ENCODE measurements at places on chromosomes 1 and 21. TPM values are rescaled to one million over a fixed set of nuclear protein-coding genes. Genes with fewer than 3 reads are reported as not detected.

- H3K4me1 ChIP-seq, result no peaks in the 10 kb centered on the region
- DNase-seq, result no peak
- no peak overlapping the region for H3K27ac ChIP-seq
- no peaks in the 10 kb centered on the region for H3K27me3 ChIP-seq
- no peak overlapping the region for H3K4me3 ChIP-seq
These were observed 29.5 kb upstream of the DPT start for GRCh38 chr1:168758503-168758902.

- H3K4me1 ChIP-seq, result no peaks in the 10 kb centered on the region
- H3K4me3 ChIP-seq, result no peak overlapping the region
- H3K36me3 ChIP-seq, result no peaks in the 10 kb centered on the region
These were observed 136.3 kb downstream of the ACTL8 start for GRCh38 chr1:17891205-17892110.

Gene DYRK1A
- total RNA-seq, result 66.4 TPM

DNA sequence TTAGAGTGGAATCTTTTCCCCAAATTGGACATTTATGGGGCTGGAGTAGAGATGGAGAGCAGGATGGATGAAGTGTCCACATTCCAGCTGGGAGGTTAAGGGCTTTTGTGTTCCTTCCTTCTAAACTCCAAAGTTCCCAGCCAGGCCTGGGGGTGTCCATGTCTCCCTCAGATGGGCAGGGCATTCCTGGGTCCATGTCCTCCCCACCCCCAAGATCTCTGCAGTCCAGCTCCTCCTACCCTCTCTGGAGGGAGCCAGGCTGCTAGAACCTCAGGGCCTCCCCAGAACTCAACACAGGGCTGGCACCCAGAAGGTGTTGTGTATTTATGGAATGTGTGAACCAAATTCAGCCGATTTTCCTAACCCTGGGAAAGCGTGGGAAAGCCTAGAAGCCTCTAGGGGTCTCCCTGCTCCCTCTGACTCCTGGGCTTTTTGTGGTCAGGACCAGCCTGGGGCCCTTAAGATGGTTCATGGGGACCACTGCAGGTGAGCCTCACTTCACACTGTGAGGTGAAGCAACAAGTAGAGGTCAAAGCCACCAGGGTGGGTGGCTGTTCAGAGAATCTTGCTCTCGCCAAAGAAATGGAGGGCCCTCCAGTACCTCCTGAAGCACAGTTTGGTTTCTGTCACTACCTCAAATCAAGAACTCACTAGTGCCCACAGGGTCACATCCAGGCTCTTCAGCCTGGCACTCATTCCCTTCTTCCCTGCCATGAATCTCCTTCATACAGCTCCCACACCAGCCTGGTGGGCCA, 54.8 kb downstream of the GLIS1 start:
- peak; percentile 5 for DNase-seq
- no peaks in the 10 kb centered on the region for H3K36me3 ChIP-seq
- no peak overlapping the region for H3K4me3 ChIP-seq
- H3K4me1 ChIP-seq, result peaks cover 13% of the 10 kb centered on the region

DNA sequence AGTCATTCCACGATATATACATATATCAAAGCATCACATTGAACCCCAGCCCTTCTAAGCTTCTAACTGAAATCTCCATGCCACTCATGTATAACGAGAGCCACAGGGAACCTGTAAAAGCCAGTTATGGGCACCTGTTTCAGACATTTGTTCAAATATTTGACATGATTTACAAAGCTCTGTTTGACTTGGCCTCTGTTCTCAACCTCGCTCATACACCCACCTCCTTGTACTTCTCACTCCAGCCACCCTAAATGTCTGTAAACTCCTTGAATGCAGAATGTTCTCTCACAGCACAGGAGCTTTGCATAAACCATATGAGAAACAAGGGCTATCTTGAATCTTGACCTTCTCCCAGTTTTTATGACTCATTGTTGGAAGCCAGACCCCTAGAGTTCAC, 36.9 kb upstream of the CD2 start:
- H3K27ac ChIP-seq, result no peak overlapping the region
- no peaks in the 10 kb centered on the region for H3K36me3 ChIP-seq
- peaks cover 6% of the 10 kb centered on the region for H3K4me1 ChIP-seq
- no peaks in the 10 kb centered on the region for H3K27me3 ChIP-seq

DNA sequence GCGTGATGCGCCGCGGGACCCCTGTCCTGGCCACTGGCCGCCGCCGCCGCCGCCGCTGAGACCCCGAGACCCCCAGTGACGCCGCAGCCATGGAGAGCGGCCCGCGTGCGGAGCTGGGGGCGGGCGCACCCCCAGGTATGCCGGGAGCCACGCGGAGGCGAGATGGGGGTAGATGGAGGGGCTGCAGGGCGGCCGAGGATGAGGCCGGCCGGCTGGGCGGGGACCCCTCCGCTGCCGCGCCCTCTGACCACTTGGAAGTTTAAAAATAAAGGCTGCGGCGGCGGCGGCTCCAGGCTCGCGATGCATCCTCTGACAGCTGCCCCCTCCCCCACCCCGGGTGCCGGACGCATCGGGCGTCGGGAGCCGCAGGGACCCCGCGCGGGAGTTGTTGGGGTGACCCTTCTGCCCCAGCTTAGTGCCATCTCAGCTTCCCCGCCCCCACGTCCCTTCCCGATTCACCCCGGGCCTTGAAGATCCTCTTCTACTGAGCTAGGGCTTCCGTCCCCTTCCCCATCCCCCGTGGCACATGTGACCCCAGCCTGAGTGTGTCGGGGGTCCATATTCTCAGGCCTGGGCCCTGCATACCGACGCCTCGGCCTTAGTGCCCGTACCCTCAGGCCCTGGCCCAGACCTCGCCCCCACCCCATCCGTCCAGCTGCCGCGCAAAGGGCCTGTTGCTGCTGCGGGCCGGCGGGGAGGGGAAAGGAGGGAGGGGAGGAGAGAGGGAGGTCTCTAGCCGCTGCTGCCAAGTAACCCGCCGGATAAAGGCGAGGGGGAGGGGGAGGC, 562 bp downstream of the MAP7D1 start:
- H3K27ac ChIP-seq, result peak overlapping the region; percentile 98
- peaks cover 52% of the 10 kb centered on the region for H3K4me1 ChIP-seq
- H3K27me3 ChIP-seq, result no peaks in the 10 kb centered on the region
- DNase-seq, result peak; percentile 72
- peak overlapping the region; percentile 100 for H3K4me3 ChIP-seq
- no peaks in the 10 kb centered on the region for H3K36me3 ChIP-seq

Gene TPTE
- total RNA-seq, result not detected

- H3K4me3 ChIP-seq, result no peak overlapping the region
- H3K36me3 ChIP-seq, result no peaks in the 10 kb centered on the region
- no peaks in the 10 kb centered on the region for H3K27me3 ChIP-seq
- no peak for DNase-seq
- no peaks in the 10 kb centered on the region for H3K4me1 ChIP-seq
These were observed 398.5 kb downstream of the PTPRU start for GRCh38 chr1:29634746-29635335.

DNA sequence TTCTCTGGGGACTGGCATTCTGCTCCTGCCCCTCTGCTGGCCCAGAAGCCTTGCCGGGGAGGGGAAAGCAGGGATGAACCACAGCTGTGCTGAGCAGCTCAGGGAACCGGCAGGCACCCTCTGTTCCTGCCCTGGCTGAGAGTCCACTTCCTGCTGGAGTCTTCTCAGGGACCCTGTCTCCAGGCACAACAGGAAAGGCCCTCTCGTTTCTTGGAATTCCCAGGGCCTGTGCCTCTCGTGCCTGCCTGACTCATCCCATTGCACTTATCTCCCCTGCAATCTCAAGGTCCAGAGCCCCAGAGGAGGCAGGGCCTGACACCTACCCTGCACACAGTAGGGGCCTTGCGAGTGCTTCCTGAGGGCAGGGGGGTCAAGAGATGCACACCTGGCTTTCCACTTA, 1.1 kb upstream of the EDN2 start:
- no peak overlapping the region for H3K27ac ChIP-seq
- H3K4me3 ChIP-seq, result no peak overlapping the region
- no peaks in the 10 kb centered on the region for H3K27me3 ChIP-seq
- DNase-seq, result no peak
- peaks cover 42% of the 10 kb centered on the region for H3K4me1 ChIP-seq
- H3K36me3 ChIP-seq, result no peaks in the 10 kb centered on the region

- H3K36me3 ChIP-seq, result no peaks in the 10 kb centered on the region
- H3K27me3 ChIP-seq, result no peaks in the 10 kb centered on the region
- no peak overlapping the region for H3K27ac ChIP-seq
These were observed 107.7 kb downstream of the OLFML2B start for GRCh38 chr1:161915978-161916377.

DNA sequence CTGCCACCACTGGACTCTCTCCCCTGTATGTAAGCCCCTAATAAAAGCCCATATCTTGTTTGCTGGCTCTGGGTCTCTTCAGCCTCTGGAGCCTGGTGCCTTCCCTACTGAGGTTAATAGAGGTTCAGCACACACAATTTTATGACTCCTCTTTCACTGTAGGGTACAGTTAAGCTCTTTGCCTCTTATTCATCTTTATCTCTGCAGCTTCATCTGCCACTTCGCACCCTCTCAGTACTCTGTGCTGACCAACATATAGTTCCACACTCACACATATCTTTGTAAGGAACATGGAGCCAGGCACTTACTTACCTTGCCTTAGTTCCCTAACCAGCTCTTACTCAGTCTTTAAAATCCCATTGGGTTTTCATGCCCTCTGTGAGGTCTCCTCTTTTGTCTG, 4.5 kb downstream of the BTBD8 start:
- H3K27me3 ChIP-seq, result no peaks in the 10 kb centered on the region
- no peaks in the 10 kb centered on the region for H3K36me3 ChIP-seq
- H3K4me1 ChIP-seq, result peaks cover 16% of the 10 kb centered on the region
- no peak overlapping the region for H3K4me3 ChIP-seq
- no peak for DNase-seq
- H3K27ac ChIP-seq, result no peak overlapping the region

GRCh38 chr21:36506482-36506881, 26.6 kb upstream of the CLDN14 start:
- no peak overlapping the region for H3K27ac ChIP-seq
- no peaks in the 10 kb centered on the region for H3K36me3 ChIP-seq
- H3K4me1 ChIP-seq, result peaks cover 32% of the 10 kb centered on the region
- H3K27me3 ChIP-seq, result no peaks in the 10 kb centered on the region
- no peak for DNase-seq

Gene CENPL
- total RNA-seq, result 34.3 TPM

- peaks cover 13% of the 10 kb centered on the region for H3K4me1 ChIP-seq
- H3K27ac ChIP-seq, result no peak overlapping the region
- H3K4me3 ChIP-seq, result no peak overlapping the region
- no peak for DNase-seq
- no peaks in the 10 kb centered on the region for H3K36me3 ChIP-seq
These were observed 3.7 kb upstream of the KCNC4 start for GRCh38 chr1:110206261-110206920.

Gene LCE6A
- total RNA-seq, result not detected

Gene CLCN6
- 42.0 TPM for total RNA-seq

- no peaks in the 10 kb centered on the region for H3K36me3 ChIP-seq
- H3K27ac ChIP-seq, result no peak overlapping the region
- peak; percentile 29 for DNase-seq
These were observed 1.7 kb downstream of the CAMK1G start for GRCh38 chr1:209585197-209585596.

GRCh38 chr1:63675420-63675931, 82.3 kb downstream of the PGM1 start:
- no peak overlapping the region for H3K4me3 ChIP-seq
- H3K4me1 ChIP-seq, result no peaks in the 10 kb centered on the region
- no peak for DNase-seq

DNA sequence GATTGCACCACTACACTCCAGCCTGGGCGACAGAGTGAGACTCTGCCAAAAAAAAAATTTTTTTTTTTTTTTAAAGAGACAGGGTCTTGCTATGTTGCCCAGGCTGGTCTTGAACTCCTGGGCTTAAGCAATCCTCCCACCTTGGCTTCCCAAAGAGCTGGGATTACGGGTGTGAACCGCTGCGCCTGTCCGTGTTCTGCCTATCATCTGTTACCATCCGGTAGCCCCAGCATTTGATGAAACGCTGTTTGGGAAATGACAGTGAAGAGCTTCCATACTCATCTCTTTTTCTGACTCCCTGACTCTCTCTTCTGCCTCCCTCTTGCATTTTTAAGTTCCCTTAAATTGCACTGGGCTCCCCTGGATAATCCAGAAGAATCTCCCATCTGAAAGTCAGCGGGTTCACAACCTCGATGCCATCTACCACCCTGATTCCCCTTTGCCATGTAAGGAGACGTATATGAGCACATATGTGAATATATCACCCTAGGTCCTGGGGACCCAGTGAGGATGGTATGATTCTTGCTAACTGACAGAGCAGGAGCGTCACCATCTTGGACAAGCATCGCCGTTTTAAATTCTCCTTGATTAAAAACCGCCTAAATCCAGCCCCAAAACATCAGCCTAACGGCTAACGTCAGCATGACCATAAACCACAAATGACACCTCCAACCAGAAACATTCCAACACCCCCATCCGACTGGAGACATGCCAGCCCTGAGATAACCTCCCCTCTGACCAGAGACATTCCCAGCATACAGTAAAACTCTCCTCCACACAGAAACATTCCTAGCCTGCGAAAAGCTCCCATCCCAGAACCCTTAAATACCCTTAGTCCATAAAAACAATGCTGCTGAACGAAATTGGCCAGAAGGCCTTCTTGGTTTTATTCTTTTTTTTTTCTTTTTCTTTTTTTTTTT, 12.4 kb downstream of the TNFRSF8 start:
- no peaks in the 10 kb centered on the region for H3K36me3 ChIP-seq
- H3K4me3 ChIP-seq, result no peak overlapping the region
- H3K4me1 ChIP-seq, result no peaks in the 10 kb centered on the region
- H3K27ac ChIP-seq, result no peak overlapping the region
- peaks cover 4% of the 10 kb centered on the region for H3K27me3 ChIP-seq
- DNase-seq, result no peak

DNA sequence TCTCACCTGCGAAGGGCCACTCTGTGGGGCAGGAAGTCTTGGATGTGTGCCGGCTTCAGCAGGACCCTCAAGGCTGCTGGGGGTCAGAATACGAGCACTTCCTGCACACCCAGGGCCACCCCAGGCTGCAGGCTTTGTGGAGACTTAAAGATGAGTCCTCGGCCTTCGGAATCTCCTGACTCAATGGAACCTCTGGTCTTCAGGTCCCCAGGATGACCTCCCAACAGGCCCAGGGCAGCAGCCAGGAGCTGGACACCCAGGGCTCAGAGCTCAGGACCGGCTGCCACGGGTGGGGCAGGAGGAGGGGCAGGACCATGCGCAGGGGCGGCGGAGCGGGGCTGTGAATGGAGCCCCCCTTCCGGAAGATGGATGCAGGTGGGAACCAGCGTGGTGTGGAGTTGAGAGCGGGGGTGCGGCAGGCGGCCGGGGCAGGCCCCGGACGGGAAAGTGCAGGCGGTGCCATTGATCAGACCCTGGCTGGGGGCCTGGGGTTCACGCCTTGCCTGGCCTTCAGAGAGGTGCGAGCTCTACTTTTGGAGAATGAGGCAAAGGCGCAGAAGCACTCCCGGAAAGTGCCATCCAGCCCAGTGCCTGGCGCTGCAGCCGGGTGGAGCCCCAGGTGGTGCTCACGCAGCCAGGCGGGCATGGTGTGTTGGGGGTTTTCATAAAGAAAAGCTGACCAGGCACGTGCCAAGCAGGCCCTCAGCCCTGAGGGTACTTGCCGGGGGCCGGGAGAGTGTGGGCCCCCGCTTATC, 10.4 kb downstream of the COL18A1 start:
- H3K27me3 ChIP-seq, result no peaks in the 10 kb centered on the region
- H3K4me3 ChIP-seq, result no peak overlapping the region
- H3K36me3 ChIP-seq, result no peaks in the 10 kb centered on the region
- no peak for DNase-seq

- H3K36me3 ChIP-seq, result no peaks in the 10 kb centered on the region
- H3K27ac ChIP-seq, result no peak overlapping the region
- no peak for DNase-seq
- H3K4me3 ChIP-seq, result no peak overlapping the region
- H3K27me3 ChIP-seq, result no peaks in the 10 kb centered on the region
These were observed 391.0 kb downstream of the PTPRC start for GRCh38 chr1:199029855-199030254.

GRCh38 chr1:25145775-25146393, 86.4 kb downstream of the SYF2 start:
- H3K27me3 ChIP-seq, result no peaks in the 10 kb centered on the region
- no peak for DNase-seq
- H3K36me3 ChIP-seq, result no peaks in the 10 kb centered on the region
- H3K27ac ChIP-seq, result no peak overlapping the region
- no peaks in the 10 kb centered on the region for H3K4me1 ChIP-seq

Gene GREM2
- not detected for total RNA-seq
